ENCODE measurements at places on chromosomes 1 and 21. TPM values are rescaled to one million over a fixed set of nuclear protein-coding genes. Genes with fewer than 3 reads are reported as not detected.

GRCh38 chr1:47669081-47669585 is 231.3 kb downstream of the FOXD2 start:
- no peak for DNase-seq

DNA sequence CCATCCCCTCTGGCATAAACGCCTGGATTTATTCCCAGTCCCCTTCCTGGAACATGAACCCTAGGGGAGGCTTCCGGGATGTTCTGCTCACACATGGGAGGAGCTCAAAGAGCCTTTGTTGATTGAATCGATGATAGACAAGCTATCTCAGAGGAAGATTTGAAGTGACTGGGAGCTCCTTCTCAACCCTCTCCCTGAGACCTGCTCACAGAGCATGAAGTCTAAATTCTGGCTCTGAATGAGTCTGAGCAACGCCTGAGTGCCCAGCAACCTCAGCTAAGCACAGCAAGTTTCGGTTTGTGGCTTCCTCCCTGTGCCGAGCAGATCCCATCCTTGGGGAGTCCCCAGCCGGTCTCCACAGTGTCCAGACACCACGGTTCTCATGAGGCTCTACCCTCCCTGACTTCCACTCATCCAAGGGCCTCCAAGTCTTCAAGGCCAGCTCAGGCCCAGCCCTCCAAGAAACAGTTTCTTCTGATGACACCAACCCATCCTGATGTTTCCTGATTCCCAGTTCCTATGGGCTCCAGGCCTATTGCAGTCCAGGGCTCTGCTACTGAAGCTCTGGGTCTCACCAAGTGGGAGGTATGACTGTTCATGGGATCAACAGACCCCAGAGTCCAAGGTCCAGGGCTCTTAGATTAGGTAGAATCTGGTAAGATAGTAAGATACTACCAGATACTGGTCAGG is 190.8 kb downstream of the DYRK1A start:
- no peak for DNase-seq

GRCh38 chr21:35663856-35664606 is 396.3 kb downstream of the SETD4 start:
- DNase-seq: no peak

- no peak for DNase-seq
Measured at GRCh38 chr1:202233171-202233570, 39.6 kb downstream of the LGR6 start.

DNA sequence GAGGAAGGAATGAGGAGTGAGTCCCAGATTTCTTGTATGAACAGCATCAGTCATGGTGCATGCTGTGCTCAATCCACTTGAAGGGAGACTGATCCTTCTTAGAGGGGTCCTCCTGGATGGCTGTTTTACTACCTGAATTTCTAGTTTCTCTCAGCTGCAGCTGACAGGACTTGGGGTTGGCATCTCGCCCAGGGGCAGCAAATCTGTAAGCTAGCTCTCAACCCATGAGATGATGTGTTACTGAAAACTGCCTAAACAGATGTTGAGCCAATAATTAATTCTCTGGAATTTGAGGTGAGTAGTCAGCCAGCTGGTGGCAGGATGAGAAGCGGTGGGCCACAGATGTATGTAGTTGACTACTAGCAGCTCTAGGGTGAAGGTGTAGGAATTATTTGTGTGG is 19.6 kb downstream of the BACH1 start:
- DNase-seq: no peak

DNA sequence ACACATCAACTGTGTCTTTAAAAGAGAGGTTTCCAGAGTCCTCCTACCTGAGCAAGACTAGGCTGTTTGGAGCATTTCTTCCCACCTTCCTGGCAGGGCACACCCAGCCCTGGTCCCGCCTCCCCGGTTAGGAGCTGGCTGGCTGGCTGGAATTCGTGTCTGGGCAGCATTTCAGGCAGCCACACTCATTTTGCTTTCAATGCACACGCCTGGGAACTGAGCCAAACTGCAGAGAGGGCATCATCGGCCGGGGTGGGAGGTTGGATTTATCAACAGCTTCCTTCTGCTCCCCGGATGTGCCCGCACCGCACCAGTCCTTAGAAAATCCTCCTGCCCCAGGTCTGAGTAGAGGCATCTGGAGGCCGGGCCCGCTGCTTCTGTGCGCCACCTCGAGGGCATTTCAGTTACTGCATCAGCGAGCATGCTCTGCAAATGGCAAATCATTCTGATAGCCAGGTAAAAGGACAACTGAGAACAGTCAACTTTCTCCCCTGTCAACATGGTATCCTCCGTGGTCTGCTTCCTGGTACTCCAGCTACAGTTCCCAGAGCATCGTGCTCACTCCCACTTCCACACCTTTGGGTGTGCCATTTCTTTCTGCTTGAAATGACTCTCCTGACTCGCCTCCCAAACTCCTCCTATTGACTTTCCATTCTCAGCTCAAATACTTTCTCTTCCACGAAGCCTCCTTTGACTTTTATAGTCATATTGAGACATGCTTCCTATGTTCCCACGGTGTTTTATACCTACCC is 20.6 kb downstream of the TCEA3 start:
- no peak for DNase-seq

- no peak for DNase-seq
Measured at GRCh38 chr1:225660544-225660946, 7.6 kb upstream of the ENAH start.

GRCh38 chr1:243482141-243483022 is 226.5 kb downstream of the SDCCAG8 start:
- no peak for DNase-seq

- DNase-seq: no peak
Measured at GRCh38 chr1:100428160-100428559, 75.9 kb downstream of the CDC14A start.

The SMIM11 gene
- polyA plus RNA-seq: 1.7 TPM

The POLR3GL gene
- polyA plus RNA-seq: 39.6 TPM
